NCI-H1417 treated with DMSO at 0.1 percent for 48 hours (cell line): ENCODE measurements at places on chromosomes 7 and 10.

- no peak for DNase-seq
These were observed 29.1 kb downstream of the TMEM130 start for GRCh38 chr7:98840722-98841121.

DNA sequence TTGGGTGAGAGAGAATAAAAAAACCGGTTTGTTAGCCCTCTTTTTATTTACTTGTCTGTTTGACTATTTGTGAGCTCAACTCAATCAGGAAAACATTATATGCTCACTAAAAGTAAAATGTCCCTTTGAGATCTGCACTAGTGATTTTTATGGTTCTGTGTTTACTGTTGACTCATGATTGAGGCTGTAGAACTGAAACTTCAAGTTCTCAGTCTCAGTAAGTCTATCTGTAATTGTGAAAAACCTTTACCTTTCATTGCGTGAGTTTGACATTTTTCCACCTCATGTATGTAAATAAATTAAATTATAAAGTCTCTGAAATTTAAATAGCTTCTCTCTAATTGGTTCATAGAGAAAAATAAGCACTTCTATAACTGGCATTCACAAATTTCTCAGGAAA is 17.0 kb upstream of the CASD1 start:
- no peak for DNase-seq

- DNase-seq: no peak
These were observed 75.0 kb downstream of the PDGFA start for GRCh38 chr7:444606-445005.

DNA sequence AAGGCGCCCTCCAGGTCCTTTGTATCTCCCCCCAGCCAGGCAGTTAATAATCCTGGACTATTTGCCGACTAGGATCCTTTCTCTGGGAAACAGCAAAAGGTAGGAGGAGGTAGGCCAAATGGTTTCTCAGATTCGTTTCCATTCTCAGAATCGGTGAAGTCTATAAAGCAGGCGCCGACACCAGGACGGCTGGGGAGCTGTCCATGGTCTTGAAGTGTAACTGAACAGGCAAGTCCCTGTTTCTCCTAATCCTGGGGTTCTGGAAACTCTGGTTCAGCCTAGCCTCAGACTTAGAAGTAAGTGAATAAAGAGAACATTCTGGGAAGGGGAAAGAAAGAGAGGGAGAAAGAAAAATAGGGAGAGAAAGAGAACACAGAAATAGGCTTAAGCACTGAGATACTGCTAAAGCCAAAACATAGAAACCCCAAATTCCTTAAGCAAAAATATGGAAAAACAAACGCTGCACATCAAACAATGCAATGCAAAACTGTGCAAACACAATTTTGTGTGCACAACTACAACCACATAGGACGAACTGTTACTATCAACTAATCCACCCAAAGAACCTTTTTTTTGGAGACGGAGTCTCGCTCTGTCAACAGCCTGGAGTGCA is 11.1 kb upstream of the INA start:
- DNase-seq: no peak

GRCh38 chr10:3775696-3776551 is 9.1 kb downstream of the KLF6 start:
- no peak for DNase-seq
